ENCODE measurements at places on chromosomes 2 and 18.

- no peak for DNase-seq
Observed at GRCh38 chr2:42360493-42360889, 526 bp downstream of the COX7A2L start.

DNA sequence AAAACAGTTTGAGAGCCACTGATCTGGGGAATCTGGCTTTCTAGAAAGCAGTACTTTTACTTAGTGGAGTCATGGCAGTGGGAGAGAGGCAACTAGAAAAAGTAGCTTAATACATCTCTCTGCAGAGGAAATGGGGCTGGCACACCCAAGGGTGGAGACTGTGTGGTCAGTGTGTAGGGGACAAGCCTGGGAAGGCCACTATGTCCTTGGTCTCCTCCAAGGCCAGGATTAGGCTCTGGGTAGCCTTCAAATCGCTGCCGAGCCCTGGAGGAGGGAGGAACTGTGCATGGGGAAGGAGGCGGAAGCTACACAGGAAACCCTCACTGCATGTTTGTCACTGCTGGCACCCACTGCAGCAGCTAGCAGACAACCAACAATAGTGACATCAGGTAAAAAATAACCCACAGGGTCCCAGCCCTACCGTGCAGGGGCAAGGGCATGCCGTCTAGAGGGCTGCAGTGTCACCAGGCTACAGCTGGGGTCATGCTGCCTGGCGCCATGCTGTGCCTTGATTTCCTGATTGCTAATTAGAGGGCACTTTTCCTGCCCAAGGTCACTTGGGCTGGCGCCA lies 34.8 kb downstream of the LBH start:
- DNase-seq = no peak

- DNase-seq = no peak
Observed at GRCh38 chr2:98568161-98568956, 40.0 kb downstream of the COA5 start.

DNA sequence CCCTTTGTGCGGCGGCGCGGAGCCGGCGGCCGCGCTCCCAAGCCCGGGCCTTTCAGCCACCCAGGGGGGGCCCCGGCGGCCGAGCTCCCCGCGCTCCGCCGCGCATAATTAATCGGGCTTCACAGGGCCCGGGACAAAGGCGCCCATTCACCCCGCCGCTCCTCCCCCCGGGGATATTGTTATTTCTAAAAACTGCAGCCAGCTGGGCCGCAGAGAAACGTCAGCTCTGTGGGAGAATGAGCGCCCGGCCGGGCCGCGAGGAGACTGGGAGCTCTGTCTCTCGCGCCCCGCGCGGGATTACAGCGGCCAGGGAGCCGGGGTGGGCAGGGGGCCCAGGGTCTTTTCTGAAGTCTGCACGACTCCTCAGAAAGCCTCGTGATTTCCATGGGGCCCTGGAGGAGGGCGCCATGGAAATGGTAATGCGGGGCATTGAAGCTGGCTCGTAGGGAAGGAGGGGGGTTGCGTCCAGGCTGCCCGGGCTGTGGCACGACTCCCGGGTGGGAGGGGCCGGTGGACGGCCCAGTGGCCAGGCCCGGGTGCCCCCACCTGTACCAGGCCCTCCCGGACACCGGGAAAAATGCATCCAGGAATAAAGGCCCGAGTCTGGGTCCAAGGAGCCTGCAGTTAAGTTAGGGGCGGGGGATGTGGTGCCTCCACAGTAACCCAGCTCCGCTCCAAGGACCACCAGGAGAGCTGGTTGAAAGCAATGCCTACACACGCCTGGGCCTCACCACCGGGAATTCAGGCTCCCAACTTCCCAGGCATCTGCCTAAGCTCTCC lies 125.3 kb downstream of the ZFP36L2 start:
- DNase-seq = no peak

GRCh38 chr2:165287094-165287778 lies 48.0 kb downstream of the SCN2A start:
- no peak for DNase-seq
